ENCODE measurements at places on chromosomes 1 and 21.

- no peak for DNase-seq
Observed at GRCh38 chr1:112251766-112252506, 144.1 kb upstream of the CTTNBP2NL start.

GRCh38 chr1:119910618-119911017 is 14.3 kb upstream of the ADAM30 start:
- no peak for DNase-seq

- no peak for DNase-seq
Observed at GRCh38 chr1:212221801-212222200, 63.4 kb upstream of the PPP2R5A start.

- DNase-seq = no peak
Observed at GRCh38 chr1:87869567-87869966, 540.9 kb downstream of the LMO4 start.

GRCh38 chr1:233005703-233006102 is 55.3 kb downstream of the NTPCR start:
- no peak for DNase-seq

GRCh38 chr1:240058049-240058448 is 33.6 kb upstream of the FMN2 start:
- no peak for DNase-seq

GRCh38 chr1:8706995-8707396 is 110.4 kb downstream of the RERE start:
- DNase-seq = peak; percentile 11

GRCh38 chr1:169129109-169129784 is 22.8 kb downstream of the ATP1B1 start:
- no peak for DNase-seq

DNA sequence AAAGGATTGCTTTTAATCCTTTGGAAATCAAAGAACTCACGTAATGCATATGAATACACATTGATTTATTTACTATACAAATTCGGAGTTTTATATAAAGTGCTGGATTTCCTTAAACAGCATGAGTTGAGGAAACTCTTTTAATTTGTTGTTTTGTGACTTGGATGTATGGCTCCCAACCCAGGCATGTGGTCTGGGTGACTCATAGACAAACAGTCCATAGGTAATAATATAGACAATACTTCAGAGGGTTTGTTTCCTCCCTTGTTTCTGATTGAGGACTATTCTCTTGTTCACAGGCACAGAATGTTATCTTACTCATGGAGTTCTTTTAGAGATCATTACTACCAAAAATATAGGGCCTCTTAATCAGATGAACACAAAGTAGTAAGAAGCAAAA is 43.8 kb downstream of the XPR1 start:
- no peak for DNase-seq

GRCh38 chr1:116412898-116413297 is 39.9 kb downstream of the ATP1A1 start:
- DNase-seq = no peak

DNA sequence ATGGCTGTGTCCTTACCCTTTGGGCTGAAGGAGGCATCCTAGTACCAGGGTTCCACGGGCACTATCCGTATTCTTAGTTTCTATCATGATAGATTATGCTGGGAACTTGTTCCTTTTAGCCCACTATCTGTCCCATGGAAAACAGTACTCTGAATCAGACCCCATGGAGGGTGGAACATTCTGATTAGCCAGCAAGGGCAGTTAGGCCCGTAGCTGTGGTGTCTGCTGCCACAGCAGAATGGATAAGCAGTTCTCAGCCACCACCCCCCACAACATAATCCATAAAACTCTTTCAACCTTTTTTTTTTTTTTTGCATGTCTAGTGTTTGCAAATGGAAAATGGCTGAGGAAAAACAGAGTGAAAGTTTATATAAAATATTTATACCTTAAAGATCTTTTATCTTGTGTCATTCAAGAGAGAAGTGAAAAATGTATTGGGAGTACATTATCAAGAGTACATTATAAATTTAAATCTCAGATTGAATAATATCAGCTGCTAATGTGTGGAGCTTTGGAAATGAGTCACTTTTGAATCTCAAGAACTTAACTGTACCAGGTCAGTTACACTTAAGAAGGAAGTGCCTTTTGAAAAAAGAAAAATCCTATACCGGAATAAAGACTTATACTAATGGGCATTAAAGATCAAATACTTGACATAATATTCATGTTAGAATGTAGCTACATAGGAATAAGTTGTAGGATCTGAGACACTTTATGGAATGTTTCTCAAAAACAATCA is 80.3 kb downstream of the NFIA start:
- no peak for DNase-seq

GRCh38 chr1:2406451-2407041 is 5.8 kb downstream of the PEX10 start:
- DNase-seq = no peak

- no peak for DNase-seq
Observed at GRCh38 chr1:208848854-208849253, 604.7 kb upstream of the PLXNA2 start.
